ENCODE measurements at places on chromosomes 11 and 22.

- DNase-seq = no peak
These were observed 22.8 kb upstream of the GUCY1A2 start for GRCh38 chr11:107041088-107041444.

GRCh38 chr11:1837171-1838076, 1.4 kb upstream of the TNNI2 start:
- DNase-seq = no peak

- DNase-seq = no peak
These were observed 1350.5 kb downstream of the BRD1 start for GRCh38 chr22:48477031-48477721.

GRCh38 chr22:32735526-32735925, 66.0 kb upstream of the TIMP3 start:
- no peak for DNase-seq

DNA sequence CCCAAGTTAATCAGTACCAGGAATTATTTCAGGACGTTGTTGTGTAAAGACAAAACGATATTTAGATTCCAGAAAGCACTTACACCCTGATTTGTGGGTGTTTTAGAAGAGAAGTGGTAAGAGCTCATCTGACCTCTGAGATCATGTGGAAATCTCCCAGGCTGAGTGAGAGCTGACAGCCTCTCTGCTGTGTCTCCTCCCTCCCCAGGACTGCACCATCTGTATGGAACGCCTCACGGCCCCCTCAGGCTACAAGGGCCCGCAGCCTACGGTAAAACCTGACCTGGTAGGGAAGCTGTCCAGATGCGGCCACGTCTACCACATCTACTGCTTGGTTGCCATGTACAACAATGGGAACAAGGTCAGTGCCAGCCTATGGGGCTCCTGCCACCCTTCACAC, 20.0 kb downstream of the DTX4 start:
- no peak for DNase-seq

GRCh38 chr11:3359092-3359824, 19.7 kb downstream of the ZNF195 start:
- DNase-seq = no peak

DNA sequence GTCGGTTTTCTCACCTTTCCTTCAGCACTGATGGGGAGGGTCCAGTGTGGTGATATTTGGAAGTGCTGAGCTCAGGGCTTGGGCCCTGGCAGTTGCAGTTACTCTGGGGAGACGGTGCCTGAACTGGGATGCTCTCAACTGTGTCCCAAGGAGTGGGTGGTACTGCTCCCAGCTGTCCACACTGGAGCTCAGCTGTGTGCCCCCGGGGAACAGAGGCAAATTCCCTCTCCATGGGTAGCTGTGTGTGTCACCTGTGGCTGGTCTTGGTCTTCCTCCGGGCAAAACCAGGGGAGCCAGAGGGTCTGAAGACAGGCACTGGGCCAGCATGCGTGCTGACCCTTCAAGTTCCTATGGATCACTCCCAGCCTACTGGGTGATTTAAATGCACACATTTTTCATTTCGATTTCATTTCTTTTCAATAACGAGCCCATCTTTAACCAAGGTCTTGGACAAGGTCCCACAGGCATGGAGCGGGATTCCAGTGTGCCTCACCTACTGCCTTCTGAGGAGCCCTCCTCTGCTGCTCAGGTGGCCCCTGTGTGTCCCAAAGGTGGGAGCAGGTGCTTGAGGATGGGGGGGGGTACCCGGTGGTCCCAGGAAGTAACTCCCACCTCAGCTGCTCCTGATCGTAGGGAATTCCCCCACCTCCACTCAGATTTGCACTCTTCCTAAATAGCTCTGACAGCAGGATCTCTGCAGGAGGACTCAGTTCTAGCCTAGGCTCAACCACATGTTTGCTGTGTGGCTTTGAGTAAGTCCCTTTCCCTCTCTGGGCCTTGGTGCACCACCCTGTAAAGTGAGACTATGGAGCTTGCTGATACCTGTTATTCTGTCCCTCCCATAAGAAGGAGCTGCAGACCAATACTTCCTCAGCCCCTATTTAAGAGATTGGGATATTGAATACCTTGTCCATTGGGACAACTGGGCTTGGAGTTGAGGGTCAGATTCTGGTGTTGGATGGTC, 16.8 kb downstream of the PRDM11 start:
- DNase-seq = no peak

DNA sequence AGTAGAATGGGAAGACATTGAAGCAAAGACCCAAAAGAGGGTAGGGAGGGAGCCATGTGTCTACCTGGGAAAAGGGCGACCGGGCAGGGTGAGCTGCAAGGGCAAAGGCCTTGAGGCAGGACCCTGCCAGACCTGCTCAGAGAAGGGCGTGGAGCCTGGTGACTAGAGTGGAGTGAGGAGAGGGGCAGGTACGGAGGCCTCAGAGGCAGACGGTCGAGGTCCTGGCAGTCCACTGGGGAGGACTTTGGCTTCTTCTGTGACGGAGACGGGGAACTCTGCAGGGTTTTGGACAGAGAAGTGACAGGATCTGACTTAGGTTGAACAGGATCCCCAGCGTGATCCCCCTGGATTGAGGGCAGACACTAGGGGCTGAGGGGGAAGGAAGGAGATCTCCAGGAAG, 12.9 kb downstream of the RIBC2 start:
- DNase-seq = no peak

- no peak for DNase-seq
These were observed 16.5 kb downstream of the ATP6V1E1 start for GRCh38 chr22:17612057-17612456.

- no peak for DNase-seq
These were observed 161.5 kb downstream of the CACNA1I start for GRCh38 chr22:39731881-39732555.
